ENCODE measurements at places on chromosomes 2 and 18. TPM values are rescaled to one million over a fixed set of nuclear protein-coding genes. Genes with fewer than 3 reads are reported as not detected.

AGXT gene
- total RNA-seq = not detected

ANKRD53 gene
- total RNA-seq = 3.9 TPM

ALLC gene
- total RNA-seq = not detected

PKDCC gene
- total RNA-seq = 8.4 TPM

C2orf78 gene
- total RNA-seq = not detected

CIB4 gene
- 0.94 TPM for total RNA-seq

IL1RL2 gene
- 3.3 TPM for total RNA-seq

MC5R gene
- total RNA-seq = not detected

- no peak for DNase-seq
- peaks cover 14% of the 10 kb centered on the region for H3K4me1 ChIP-seq
- no peaks in the 10 kb centered on the region for H3K27me3 ChIP-seq
- no peaks in the 10 kb centered on the region for H3K36me3 ChIP-seq
Observed at GRCh38 chr2:105321875-105322646, 7.5 kb downstream of the TGFBRAP1 start.

- H3K27ac ChIP-seq = no peak overlapping the region
- no peaks in the 10 kb centered on the region for H3K36me3 ChIP-seq
- no peak for DNase-seq
- peaks cover 9% of the 10 kb centered on the region for H3K4me1 ChIP-seq
- no peaks in the 10 kb centered on the region for H3K27me3 ChIP-seq
Observed at GRCh38 chr2:168243061-168243460, 4.3 kb downstream of the STK39 start.

GRCh38 chr18:29969876-29970275 lies 1072.7 kb downstream of the DSC3 start:
- H3K4me1 ChIP-seq = no peaks in the 10 kb centered on the region
- DNase-seq = no peak
- no peak overlapping the region for H3K27ac ChIP-seq
- no peak overlapping the region for H3K4me3 ChIP-seq

DNA sequence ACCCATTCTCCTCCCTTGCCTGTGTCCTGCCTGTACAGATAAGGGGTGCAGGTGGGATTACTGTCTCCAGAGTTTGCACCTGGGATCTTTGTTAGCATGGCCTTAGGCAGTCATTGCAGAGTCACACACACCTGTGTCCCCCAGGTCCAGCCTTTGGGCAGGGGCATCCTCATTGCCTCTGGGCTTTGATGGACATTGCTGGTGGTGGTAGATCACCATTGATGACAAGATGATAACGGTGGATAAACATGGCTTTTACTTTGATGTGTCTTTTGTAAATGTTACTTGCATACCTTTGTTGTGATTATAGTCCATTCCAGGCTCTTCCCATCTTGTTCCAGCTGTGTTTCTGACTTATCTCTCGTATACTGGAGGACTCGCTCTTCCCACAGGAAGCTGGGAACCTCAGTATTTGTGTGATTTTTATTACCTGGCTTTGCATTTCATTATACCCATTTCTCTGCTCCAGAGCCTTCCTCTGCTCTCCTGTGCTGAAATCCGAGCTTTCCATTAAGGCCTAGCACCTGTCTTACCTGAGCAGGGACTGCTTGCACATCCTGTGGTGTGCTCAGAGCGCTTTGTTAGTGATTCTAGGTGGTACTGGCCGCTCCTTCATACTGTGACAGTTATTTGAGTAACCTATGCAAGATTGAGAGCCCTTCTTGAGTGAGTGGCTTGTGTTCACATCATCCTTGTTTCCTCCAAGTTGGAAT lies 79.2 kb downstream of the PTPRM start:
- H3K4me3 ChIP-seq = no peak overlapping the region
- no peaks in the 10 kb centered on the region for H3K36me3 ChIP-seq
- peaks cover 20% of the 10 kb centered on the region for H3K4me1 ChIP-seq
- DNase-seq = no peak
- H3K27ac ChIP-seq = no peak overlapping the region

- H3K27ac ChIP-seq = no peak overlapping the region
- no peak overlapping the region for H3K4me3 ChIP-seq
- no peaks in the 10 kb centered on the region for H3K4me1 ChIP-seq
- H3K27me3 ChIP-seq = no peaks in the 10 kb centered on the region
- H3K36me3 ChIP-seq = no peaks in the 10 kb centered on the region
- no peak for DNase-seq
Observed at GRCh38 chr18:4292696-4293095, 162.4 kb downstream of the DLGAP1 start.

DNA sequence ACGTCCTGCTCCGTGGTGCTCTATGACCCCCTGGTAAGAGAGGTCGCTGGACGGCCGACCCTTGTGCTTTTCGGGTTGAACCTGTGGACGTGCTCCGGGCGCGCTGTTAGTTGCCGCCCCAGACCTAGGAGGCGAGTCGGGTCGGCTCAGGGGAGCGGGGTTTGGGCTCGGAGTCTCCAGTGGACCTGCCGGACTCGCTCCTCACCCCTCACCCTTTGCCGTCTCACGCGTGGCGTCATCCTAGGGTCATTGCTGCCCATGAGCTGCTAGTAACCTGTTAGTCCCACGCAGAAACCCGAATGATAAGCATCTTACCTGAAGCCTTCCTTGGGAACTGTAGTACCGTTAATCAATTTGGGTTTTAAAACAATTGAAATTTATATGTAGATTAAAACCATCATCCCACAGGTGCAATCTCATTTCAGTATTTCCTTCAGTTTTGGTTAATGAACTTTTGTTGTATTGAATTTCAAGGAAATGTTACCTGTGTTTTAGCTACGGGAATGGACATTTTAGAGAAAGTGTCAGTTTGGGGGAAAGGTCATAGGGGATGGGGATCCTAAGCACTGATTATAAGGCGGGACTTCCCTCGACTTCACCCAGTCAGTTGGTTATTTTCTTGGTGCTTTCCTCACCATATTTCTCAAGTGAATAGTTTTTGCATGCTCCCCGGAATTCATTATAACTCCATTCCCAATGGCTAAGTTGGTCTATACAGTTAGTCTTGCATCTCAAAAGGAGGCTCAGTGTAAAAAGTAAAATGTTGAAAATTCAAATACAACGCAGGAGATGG lies 536 bp downstream of the ELP2 start:
- H3K27ac ChIP-seq = peak overlapping the region; percentile 99
- no peaks in the 10 kb centered on the region for H3K27me3 ChIP-seq
- peaks cover 12% of the 10 kb centered on the region for H3K4me1 ChIP-seq
- DNase-seq = no peak

GRCh38 chr2:61759005-61759404 lies 94.9 kb downstream of the FAM161A start:
- H3K27ac ChIP-seq = no peak overlapping the region
- H3K4me3 ChIP-seq = no peak overlapping the region
- H3K27me3 ChIP-seq = no peaks in the 10 kb centered on the region
- no peaks in the 10 kb centered on the region for H3K36me3 ChIP-seq
- H3K4me1 ChIP-seq = peaks cover 5% of the 10 kb centered on the region
- no peak for DNase-seq

DNA sequence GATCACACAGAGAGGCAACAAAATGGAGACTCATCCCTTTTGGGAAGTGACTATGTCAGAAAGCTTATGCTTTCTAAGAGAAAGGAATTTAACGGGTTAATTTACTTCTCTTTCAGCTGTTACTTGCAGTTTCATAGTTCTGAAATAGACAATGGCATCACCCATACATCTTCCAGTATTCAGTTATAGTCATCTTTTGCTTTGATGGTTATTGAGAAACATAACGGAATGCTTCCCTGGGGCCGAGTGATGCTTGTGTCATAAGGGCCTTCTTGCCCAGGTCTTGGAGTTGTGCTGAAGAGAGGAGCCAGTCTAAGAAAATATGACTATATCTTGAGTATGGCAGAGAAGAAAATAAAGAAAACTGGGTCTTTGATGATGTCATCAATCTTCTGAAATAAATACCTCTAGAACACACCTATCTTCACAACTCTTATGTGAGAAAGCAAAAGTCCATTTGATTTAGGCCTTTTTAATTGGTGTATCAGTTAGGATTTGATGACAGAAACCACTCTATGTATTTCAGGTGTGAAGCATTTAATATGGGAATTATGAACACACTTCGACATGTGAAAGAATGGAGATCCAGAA lies 328.2 kb downstream of the LRRTM4 start:
- H3K4me1 ChIP-seq = no peaks in the 10 kb centered on the region
- no peak overlapping the region for H3K4me3 ChIP-seq
- no peaks in the 10 kb centered on the region for H3K27me3 ChIP-seq
- H3K27ac ChIP-seq = no peak overlapping the region
- DNase-seq = no peak

- no peak overlapping the region for H3K27ac ChIP-seq
- no peak for DNase-seq
- H3K4me1 ChIP-seq = no peaks in the 10 kb centered on the region
Observed at GRCh38 chr2:201344663-201345366, 12.3 kb downstream of the FLACC1 start.

DNA sequence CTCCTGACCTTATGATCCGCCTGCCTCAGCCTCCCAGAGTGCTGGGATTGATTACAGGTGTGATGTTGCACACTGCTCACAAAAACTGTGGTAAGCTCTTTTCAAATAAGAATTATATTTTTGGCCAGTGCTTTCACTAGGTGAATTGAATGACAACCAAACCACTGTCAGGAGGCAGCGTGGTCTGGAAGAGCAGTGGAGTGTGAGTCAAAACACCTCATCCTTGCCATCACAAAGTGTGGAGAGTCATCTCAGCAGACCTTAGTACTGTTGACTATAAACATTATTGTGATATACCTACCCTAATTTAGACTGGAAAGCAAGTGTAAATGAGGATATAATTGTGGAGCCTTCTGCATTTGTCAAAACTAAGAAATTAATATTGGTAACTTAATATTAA lies 61.3 kb downstream of the UBE2E3 start:
- H3K4me3 ChIP-seq = no peak overlapping the region
- H3K4me1 ChIP-seq = no peaks in the 10 kb centered on the region
- no peak overlapping the region for H3K27ac ChIP-seq
- no peaks in the 10 kb centered on the region for H3K36me3 ChIP-seq
- DNase-seq = no peak
- H3K27me3 ChIP-seq = no peaks in the 10 kb centered on the region

- no peak overlapping the region for H3K27ac ChIP-seq
- H3K27me3 ChIP-seq = no peaks in the 10 kb centered on the region
- H3K36me3 ChIP-seq = no peaks in the 10 kb centered on the region
- DNase-seq = no peak
Observed at GRCh38 chr2:59012234-59012633, 771.1 kb upstream of the FANCL start.

DNA sequence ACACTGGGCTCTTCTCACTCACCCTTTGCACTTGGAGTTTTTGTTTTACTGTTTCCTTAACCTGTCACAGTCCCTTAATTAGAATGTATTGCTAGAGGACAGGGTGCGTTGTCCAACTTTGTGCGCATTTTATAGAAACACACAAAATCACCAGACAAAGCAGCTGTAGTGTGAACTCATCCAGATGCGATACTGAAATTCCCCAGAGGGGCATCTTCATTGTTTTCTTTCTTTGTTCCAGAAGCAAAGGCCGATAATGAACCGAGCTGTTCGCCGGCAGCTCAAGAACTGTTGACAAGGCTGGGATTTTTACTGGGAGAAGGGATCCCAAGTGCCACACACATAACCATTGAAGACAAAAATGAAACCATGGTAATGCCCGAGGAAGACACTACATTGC lies 137.6 kb downstream of the WDSUB1 start:
- peaks cover 34% of the 10 kb centered on the region for H3K4me1 ChIP-seq
- H3K4me3 ChIP-seq = no peak overlapping the region
- DNase-seq = no peak
- H3K27me3 ChIP-seq = no peaks in the 10 kb centered on the region

DNA sequence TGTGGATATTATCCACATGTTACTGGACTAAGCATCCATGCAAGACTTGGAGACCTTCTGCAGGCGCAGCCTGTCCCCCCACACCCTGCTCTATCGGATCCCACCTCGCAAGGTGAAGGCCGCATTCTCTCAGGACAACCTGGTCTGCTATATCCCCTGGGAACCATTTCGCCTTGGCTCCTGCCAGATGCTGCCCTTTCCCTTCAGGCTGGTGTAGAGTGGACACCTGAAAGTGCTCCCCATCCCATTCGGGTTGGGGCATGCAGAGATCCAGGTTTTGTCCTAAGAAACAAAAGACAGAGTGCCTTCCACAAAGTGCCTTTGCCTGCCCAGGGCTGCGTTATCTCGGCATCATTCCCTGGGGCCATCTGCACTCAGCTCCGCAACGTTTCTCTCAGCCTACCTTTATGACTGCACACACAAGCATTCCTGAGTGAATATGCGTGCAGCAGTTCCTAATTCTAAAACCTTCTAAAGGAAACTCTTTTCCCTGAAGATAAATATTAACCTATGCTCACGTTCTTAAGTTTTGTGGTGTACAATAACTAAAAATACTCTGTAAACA lies 20.5 kb downstream of the FHL2 start:
- no peaks in the 10 kb centered on the region for H3K36me3 ChIP-seq
- H3K27ac ChIP-seq = no peak overlapping the region
- H3K4me1 ChIP-seq = peaks cover 40% of the 10 kb centered on the region

GRCh38 chr2:79860228-79861058 lies 347.6 kb downstream of the CTNNA2 start:
- no peaks in the 10 kb centered on the region for H3K36me3 ChIP-seq
- H3K4me3 ChIP-seq = no peak overlapping the region
- DNase-seq = no peak
- no peaks in the 10 kb centered on the region for H3K27me3 ChIP-seq

GRCh38 chr18:48161911-48162698 lies 231.6 kb upstream of the SMAD2 start:
- peaks cover 50% of the 10 kb centered on the region for H3K4me1 ChIP-seq
- peak overlapping the region; percentile 9 for H3K4me3 ChIP-seq

DNA sequence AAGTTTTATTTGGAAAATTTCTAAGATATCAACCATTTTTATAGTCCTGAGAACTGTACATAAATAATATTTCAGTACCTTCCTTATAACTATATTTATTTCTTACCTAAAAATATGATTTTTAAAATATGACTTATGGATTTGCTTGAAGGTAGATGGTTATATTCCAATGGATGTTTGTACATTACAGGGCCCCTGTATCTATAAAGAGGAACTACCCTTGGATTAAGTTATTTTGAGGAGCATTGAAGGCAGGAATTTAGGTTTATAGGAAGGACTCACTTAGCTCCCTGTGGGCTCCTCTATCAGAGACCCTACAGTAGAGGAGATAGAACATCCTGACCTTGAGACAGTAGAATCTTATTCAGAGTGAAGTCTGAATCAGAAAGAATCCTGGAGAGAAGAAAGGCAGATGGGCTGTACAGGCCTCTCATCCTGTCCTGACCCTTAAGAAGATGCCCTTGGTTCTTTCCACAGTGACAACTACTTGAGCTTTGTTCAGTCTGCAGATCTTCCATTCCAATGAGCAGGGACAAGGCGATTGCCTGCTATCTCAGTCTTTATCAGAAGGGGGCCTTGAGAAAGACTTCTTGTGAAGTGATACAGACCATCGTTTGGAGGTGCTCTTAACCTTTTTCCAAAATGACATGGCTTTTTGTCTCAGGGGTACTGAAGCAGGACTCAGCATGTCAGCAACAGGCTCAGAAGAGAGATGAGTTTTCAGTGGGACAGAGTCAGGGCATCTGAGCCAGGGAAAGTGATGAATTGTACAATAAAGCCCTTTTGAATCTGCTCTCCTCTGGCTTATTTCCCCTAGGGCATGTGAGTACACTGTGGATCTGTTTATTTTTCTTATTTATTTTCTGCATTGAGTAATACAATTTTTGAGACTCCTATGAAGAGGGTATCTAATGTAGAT lies 20.9 kb downstream of the OXER1 start:
- peaks cover 4% of the 10 kb centered on the region for H3K4me1 ChIP-seq
- H3K4me3 ChIP-seq = no peak overlapping the region
- H3K27ac ChIP-seq = peak overlapping the region; percentile 4
- no peak for DNase-seq
- no peaks in the 10 kb centered on the region for H3K27me3 ChIP-seq
- no peaks in the 10 kb centered on the region for H3K36me3 ChIP-seq
